ENCODE measurements at places on chromosomes 7 and 10.

DNA sequence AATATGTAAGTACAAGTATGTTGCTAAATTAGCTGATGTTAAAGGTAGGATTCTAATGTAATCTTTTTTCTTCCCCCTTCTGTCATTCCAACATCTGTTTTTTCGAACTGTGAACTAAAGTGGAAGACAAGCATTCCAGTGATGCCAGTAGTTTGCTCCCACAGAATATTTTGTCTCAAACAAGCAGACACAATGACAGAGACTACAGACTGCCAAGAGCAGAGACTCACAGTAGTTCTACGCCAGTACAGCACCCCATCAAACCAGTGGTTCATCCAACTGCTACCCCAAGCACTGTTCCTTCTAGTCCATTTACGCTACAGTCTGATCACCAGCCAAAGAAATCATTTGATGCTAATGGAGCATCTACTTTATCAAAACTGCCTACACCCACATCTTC is 62.7 kb downstream of the WAC start:
- no peak for DNase-seq

DNA sequence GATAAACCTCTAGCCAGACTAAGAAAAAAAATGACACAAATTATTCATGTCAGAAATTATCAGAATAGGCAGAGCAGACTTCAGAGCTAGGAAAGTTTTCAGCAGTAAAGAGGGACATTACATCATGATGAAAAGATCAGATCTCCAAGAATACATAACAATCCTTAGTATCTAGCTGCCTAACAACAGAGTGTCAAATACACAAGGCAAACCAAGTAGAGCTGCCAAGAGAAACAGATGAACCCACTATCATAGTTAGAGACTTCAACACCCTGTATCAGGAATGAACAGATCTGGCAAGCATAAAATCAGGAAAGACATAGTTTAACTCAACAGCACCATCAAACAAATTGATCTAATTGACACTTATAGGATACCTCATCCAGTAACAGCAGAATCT is 92.3 kb downstream of the NKX6-2 start:
- no peak for DNase-seq

GRCh38 chr10:132357286-132358058 is 25.5 kb downstream of the LRRC27 start:
- no peak for DNase-seq

DNA sequence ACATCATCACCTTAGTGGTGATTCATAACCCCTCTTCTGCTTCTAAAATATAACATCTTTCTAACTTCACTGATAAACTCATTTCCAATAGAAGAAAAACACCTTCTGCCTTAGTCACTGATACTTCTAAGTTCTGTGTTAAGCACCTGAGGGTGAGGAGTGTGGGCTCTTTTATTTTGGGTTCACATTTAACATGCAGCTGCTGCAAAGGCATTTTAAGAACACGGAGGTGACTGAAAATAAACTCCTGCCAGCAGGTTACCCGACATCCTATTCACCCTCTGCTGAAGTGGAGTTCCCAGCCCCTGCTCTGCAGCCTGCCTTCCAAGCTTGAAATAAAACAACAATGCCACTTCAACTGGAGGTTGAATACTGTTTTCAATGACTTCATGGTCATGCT is 202.9 kb upstream of the PLXNA4 start:
- no peak for DNase-seq

DNA sequence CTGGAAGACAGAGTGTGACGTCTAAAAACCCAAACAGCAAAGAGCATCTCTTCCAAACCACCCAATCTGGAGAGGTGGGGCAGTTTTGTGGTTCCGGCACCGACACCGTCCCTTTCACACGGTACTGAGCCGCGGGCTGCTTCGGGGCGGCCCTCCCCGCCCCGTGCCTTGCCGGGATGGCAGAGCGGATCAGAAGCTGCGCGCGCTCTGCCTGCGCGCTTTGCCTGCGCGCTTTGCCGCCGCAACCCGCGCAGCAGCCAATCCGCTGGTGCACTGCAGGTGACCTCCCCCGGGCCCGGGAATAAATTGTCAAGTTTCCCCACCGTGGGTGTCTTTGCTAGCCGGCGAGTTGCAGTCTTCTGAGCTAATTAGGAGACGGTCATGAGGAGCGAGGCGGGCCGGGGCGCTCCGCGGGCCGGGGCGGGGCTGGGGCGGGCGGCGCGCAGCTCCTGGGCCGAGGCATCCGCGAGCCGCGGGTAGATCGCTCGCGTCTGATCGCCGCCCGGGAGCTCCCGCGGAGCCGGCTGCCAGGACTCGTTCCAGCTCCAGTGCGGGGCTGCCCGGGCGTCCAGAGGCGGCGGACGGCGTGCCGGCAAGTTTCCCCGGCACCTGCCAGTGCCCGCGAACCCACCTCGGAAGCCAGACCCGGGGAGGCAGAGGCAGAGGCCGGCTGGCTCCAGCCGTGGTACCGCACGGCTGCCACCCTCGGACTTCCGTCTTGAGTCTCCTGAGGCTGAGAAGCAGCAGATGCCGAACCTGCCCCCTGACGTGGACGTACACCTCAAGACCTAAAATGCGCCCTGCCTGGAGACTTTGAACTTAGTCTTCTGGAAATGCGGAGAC is 536.0 kb upstream of the GALNT17 start:
- DNase-seq = peak; percentile 18
